ENCODE measurements at places on chromosomes 12 and 14.
A peak's percentile ranks its signal among the peaks of the same experiment; 100 is the strongest.

GRCh38 chr14:100765296-100765695 lies 38.6 kb downstream of the DLK1 start:
- no peak for DNase-seq

- no peak for DNase-seq
Measured at GRCh38 chr12:57097554-57097835, 8.6 kb downstream of the NAB2 start.

DNA sequence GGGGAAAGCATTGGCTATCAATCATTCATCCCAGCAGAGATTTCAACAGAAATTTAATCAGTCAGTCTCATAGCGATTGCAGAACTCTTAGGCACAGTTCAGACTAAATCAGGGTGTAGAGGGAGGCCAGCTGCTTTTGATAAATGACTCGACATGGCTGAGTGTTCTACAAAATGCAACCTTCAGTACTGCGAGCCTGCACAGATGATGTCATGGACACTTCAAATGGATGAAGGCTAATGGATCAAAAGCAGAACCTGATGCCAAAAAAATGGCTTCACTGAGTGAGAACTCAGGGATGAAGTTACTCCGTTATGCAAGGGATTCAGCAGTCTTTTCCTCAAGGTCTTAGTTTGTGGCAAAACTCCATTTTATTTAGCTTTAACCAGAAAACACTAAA lies 167.3 kb downstream of the DACT1 start:
- DNase-seq, result no peak

GRCh38 chr12:70194076-70194475 lies 49.2 kb upstream of the CNOT2 start:
- DNase-seq, result no peak

DNA sequence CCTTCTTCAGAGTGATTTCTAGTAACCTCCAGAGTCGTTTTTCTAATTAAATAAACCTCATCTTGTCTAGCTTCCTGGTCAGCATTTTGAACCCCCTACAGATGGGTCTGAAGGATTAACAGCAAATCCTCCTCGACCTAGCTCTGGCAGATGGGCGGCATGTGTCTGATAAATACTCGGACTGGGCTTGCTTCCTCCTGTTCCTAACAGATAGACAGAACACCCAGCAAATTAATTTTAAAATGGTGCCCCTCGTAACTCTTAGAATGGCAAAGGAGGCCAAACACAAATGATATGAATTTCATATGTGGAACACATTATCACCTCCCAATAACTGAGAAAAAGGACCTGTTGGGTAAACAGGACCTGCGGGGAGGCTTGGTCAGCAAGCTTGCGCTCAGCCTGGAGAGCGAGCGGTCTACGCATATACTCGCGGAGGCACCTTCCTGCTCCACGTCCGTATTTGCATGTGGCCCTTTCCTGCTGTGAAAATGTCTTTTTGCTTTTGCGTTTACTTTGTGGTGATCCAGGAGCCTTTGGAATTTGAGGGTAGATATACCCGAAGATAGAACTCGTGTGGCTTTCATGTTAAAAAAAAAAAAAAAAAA lies 79.6 kb downstream of the OTX2 start:
- no peak for DNase-seq

- peak; percentile 22 for DNase-seq
Measured at GRCh38 chr12:92472201-92472600, 230.6 kb upstream of the PLEKHG7 start.

- no peak for DNase-seq
Measured at GRCh38 chr12:92695577-92695976, 7.2 kb upstream of the PLEKHG7 start.

DNA sequence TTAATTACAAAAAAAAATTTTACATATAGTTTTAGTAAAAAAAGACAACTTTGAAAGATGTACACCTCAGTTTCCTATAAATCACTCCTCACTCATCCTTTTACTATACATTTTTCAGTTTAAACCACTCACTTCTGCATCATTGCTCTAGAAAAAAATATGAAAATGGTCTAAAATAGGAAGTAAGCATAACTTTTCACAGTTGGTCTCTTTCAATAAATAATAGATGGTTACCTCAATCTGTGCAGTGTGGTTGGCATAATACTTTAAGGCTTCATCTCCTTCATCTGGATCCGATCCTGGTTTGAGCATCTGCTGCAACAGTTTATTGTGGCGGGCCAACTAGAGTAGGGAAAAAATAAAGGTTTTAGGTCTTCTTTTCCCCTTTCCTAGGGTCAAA lies 247.9 kb downstream of the SSPN start:
- DNase-seq, result no peak

DNA sequence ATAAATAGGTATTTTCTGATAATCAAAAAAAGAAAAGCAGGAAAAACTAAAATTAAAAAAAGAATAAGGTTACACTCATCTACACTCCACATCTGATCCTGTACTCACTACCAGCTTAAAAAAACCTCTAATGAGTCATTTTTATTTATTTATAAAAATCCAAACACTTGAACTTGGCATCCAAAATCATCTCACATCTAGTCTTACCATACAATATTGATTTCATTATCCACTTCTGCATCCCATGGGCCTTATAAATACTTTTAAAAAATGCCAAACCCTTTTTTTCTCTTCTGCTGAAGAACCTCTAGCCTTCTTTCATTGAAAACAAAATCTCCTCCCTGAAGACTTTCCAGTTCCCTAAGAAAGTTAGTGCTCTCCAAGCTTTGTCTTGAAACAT lies 109.7 kb downstream of the TMTC3 start:
- no peak for DNase-seq

GRCh38 chr12:106296179-106296877 lies 6.2 kb upstream of the TCP11L2 start:
- DNase-seq, result no peak

DNA sequence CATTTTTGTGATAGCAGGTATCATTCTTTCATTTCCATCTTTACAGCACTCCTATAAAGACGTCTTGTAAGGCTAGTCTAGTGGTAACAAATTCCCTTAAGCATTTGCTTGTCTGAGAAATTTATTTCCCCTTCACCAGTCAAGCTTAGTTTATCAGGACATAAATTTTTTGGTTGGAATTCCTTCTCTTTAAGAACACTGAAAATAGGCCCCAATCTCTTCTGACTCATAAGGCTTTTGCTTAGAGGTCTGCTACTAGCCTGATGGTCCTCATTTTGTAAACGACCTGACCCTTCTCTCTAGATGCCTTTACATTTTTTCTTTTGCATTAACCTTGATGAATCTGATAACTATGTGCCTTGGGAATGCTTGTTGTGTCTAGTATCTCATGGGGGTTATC lies 20.3 kb downstream of the OLR1 start:
- no peak for DNase-seq

- DNase-seq, result no peak
Measured at GRCh38 chr14:59424341-59425071, 40.7 kb downstream of the GPR135 start.

DNA sequence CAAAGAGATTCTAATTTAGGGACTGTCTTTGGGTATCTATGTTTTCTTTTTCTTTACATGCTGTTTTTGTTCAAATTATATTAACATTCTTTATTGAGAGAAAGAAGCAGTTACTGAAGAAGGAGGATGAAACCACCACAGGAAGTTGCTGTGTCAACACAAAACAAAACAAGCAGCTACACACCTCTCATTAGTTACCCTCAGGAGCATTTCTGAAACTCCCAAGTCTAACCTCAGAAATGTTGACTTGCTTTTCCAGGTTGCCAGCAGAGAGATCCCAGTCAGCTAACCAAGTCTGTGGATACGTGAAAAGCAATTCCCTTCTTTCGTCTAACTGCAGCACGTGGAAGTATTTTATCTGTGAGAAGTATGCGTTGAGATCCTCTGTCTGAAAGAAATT lies 33.5 kb downstream of the CLEC1A start:
- no peak for DNase-seq

DNA sequence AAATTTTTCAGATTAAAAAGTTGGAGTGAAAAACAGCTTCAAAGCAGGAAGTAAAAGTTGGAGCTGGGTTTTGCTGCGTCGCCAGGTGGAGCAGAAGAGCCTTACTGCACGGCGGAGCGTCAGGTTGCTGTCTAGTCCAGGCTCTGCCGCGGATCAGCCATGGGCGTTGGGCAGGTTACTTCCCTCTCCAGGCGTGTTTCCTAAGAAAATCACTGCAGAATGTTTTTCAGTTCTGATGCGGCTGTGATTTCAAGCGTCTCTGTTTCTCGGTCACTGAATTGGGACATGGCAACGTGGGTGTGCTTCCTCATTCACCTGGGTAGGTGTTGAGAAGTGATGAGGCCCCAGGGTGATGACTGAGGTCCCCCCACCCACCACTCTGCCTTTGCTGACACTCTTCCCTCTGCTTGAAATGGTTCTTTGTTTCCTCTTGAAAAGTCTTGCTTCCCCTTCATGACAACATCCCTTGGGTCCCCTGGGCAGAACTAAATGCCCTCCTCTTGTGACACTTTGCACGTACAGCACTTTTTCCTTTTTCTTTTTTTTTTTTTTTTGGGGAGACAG lies 7.6 kb downstream of the EVL start:
- no peak for DNase-seq

DNA sequence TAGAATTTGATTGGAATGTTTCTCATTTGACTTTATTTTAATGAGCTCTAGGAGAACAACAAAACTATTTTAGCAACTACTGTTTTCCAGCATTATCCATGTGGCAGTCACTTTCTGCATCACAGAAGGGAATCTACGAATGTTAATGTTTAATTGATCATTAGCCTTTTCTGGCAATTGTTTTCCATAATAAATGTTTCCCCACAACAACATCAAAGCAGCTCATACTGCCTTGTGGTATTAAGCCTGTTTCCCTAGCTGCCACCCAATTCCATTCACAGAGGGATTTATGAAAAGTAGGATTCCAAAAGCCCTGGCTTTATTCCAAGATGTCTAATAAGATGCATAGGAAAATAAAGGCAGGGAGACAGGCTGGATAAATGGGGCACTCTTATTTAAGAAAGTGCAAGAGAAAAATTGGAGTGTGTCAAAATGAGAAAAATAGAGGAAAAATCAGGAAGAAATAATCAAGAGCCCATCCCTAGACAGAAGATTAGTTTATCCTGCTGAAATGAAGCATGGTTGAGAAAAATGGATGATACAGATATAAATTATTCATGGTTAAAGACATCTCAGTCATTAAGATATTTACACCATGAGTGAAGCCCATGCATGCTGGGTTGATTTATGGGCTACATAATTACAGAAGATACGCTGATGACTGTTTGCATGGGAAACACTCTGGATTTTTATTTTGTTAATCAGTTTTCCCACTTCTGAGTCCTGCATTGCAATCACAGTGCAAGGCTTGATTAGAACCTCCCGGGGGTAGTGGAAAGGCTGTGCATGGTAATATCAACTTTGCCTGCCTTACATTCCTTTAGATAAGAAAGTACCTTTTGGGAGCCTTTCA lies 180.3 kb downstream of the HELB start:
- DNase-seq, result no peak

- no peak for DNase-seq
Measured at GRCh38 chr12:42396473-42397259, 70.7 kb downstream of the PPHLN1 start.

DNA sequence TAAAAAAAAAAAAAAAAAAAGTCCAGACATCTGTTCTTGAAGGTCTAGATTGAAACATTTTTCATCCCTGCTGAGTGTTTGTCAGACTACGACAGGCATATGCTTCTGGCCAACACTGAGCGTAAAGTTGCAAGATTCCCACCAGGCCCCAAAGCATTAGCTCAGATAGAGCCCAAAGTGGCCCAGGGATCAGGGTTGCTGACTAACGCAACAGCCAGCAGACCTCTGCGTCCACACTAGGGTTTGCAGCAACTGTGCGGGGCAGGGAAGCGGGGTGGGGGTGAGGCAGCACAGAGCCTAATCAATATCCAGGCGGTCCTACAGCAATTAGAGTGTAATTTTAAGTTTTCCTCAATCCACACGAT lies 55.7 kb downstream of the SSH1 start:
- no peak for DNase-seq

DNA sequence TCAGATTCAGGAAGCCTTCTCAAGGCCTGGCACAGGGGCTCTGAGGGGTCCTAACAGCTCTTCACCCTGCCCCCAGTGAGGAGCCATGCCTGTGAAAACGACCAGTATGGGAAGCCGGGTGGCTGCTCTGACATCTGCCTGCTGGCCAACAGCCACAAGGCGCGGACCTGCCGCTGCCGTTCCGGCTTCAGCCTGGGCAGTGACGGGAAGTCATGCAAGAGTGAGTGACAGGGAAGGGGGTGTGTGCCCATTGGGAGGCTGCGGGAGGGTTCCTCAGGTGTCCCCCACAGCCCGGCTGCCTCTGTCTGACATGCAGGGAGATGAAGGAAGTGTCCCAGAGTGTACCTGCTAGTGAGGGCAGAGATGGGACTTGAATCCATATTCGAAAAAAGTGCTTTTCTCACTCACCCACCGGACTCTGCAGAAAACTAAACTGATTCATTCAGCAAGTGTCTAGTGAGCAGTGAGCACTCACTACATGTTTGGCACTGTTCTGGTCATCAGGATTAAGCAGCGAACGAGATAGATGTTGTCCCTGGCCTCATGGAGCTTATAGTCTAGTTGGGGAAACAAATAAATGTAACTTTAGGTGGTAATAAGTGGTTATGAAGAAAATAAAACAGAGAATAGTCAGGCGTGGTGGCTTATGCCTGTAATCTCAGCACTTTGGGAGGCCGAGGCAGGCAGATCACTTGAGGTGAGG lies 9.4 kb upstream of the LRP1-AS start:
- DNase-seq, result no peak

- no peak for DNase-seq
Measured at GRCh38 chr12:15423629-15424028, 101.3 kb downstream of the PTPRO start.

DNA sequence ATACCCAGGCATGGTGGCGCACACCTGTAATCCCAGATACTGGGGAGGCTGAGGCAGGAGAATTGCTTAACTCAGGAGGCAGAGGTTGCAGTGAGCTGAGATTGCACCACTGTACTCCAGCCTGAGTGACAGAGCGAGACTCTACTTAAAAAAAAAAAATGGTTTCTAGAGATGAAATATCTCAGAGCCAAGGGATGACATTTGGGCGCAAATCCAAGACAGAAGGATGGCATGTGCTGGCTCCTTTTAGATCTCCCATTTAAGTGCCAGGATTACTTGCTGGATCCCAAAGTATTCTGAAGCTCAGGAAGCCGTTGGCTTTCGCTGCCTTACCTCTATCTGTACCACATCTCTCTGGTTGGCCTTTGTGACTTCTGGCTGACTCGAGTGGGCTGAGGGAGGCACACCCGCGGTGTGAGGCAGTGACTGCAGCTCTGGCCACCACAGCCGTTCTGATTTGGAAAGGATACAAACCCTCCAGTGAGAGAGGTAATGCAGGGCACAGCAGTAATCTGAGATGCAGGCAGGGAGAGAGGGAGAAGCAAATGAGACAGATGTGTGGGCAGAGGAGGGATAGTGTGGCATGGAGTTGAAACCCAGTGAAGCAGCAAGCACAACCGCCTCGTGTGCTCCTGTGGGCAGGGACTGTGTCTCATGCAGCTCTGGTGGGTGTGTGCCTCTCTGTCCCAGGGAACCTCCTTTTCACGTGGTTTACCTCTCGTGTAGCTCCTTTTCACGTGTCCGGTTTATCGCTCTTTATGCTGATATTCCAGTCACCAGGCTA lies 4.9 kb downstream of the B4GALNT3 start:
- DNase-seq, result no peak

- no peak for DNase-seq
Measured at GRCh38 chr12:49400304-49400703, 33.0 kb downstream of the SPATS2 start.

- DNase-seq, result no peak
Measured at GRCh38 chr12:74490390-74491064, 47.1 kb upstream of the ATXN7L3B start.

All from amniotic stem cell (primary cell).